ENCODE measurements at places on chromosomes 16 and 17.

DNA sequence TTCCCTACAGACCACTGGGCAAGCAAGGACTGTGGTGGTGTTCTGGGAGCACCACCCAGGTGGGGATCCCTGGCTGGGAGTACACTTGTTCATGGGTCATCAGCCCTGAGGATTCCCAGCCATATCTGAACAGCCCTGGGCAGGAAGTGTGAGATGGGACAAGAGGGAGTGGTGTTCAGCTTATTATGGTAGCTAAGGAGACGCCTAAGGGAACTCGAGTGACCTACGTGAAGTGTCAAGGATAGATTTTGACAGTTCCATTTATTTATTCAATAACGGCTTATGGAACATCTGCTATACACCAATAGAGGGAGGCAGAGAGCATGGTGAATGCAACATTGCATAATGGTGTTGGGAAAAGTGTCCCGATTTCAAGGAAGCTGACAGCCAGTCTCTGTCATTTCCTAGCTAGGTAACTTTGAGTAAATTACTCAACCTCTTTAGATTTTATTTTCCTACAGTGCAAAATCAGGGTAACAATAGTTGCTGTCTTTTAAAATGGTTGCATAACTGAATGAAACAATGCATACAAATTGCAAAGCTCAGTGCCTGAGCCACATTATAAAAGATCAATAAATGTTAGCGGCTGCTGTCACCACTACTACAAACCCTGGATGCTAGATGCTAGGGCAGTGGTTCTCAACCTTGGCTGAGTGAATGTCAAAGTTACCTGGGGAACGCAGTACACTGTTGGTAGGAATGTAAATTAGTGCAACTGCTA lies 534.1 kb downstream of the GRIN2A start:
- no peak for ATAC-seq

- ATAC-seq, result no peak
Measured at GRCh38 chr17:63317166-63317840, 128.8 kb downstream of the CYB561 start.

GRCh38 chr17:57002904-57003303 lies 25.0 kb downstream of the SCPEP1 start:
- ATAC-seq, result no peak

DNA sequence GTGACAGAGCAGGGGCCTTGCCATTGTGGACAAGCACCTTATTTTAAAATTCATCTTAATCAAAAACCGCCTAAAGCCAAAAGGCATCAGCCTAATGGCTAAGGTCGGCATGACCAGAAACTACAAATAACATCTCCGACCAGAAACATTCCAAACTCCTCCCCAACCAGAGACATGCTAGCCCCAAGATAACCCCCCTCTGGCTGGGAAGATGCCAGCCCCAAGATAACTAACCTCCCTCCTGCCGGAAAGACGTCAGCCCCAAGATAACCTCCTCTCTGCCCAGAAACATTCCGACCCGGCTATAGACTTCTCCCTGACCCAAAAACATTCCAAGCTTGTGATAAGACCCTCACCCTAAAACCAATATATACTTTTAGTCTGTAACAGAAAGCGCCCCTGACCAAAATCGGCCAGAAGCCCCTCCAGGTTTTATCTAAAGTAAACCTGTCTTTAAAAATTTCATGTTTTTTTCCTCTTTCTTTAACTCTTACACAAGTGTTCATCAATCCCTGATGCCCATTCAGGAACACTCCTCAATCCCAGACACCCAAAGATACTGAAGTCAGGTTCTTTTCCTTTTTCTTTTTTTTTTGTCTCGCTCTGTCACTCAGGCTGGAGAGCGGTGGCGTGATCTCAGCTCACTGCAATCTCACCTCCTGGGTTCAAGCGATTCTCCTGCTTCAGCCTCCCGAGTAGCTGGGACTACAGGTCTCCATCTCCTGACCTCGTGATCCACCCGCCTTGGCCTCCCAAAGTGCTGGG lies 32.7 kb downstream of the TLE7 start:
- no peak for ATAC-seq

DNA sequence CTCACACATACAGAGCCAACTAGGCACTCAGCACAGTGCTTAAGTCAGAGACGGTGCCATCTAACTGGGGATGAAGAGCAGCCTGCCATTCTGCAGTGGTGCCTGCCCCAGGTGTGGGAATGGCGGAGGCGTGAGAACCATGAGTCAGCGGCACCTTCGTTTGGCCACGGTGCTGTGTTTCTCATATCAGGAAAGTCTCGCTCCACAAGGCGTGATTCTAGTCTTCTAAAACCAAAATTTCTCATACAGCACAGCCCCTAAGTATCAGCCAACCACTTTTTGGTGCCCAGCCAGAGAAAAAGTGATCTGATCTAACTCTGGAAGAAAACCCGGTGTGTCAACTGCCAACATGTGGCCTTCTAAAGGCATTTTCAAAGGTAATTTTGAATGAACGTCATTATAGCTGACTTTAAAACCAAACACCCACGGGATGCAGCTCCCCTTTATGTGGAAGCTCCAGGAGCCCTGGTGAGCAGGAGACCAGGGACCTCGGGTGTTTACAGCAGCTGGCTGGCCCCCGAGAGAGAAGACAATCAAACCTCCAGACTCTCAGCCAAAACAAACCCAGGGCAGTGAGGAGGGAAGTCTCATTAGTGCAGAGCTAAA lies 54.6 kb downstream of the ABCC12 start:
- peak; percentile 79 for ATAC-seq

DNA sequence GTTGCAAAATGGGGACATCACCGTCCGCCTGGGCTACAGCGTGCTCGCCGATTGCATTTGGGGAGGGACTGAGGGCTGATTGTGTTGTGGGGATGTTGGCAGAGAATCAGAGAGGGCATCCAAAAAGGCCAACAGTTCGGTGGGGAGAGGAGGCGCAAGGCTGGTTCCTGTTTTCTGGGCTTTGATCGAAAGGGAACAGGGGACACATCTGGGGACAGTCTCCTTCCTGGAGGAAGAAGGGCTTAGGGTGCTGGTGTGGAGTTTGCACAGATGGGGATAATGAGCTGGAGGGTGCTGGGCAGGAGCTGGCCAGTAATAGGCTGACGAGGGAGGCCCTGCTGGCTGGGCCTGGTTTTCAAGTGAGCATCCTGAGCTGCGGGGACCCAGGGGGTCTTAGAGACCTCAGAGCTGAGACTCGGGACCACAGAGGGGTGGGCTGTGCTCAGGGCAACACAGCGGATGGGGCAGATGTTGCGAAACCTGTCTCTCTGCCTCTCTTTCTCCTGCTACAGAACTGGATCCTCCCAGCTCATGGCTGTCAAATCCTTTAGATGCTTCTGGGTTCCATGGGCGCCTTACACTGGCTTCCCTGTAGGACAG lies 288.7 kb downstream of the SEC14L1 start:
- no peak for ATAC-seq

GRCh38 chr16:50280932-50281331 lies 14.6 kb downstream of the ADCY7 start:
- no peak for ATAC-seq

DNA sequence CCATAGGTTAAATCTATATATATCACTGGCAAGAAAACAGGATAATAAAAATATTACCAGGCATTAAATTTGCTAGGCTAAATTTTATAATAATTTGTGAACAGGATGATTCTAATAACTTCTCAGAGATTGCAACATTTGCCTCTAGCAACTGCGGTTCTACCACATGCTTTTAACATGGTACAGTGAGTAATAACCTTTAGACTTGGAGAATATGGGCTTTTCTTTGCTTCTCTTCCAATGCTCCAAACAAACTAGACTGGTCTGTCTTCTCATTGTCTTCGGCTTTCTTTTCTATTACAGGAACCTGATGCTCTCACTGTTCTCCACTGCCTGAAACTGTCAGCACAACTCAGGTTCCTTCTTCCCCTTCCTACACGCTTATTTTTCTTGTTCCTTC lies 80.6 kb downstream of the CA4 start:
- peak; percentile 86 for ATAC-seq

DNA sequence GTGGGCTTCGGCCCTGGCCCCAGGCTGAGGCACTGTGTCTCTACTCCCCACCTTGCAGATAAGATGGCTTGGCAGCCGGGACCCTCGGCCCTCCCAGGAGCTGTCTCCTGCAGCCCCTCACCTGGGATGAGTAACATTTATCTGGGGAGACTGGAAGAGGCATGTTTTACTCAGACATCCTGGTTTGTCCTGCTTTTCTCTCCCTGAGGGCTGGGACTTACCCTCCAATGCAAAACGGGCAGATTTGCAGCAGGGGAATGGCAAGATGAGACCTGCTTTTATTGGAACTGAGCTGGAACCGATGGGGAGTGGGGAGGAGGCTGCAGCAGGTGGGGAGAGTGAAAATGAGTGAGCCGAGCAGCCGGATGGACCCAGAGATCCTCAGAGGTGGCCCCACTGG lies 27.3 kb upstream of the UBE2G1 start:
- ATAC-seq, result peak; percentile 75

GRCh38 chr16:50747207-50747956 lies 5.5 kb downstream of the CYLD start:
- ATAC-seq, result peak; percentile 65

- no peak for ATAC-seq
Measured at GRCh38 chr16:54356391-54356790, 69.8 kb upstream of the IRX3 start.

DNA sequence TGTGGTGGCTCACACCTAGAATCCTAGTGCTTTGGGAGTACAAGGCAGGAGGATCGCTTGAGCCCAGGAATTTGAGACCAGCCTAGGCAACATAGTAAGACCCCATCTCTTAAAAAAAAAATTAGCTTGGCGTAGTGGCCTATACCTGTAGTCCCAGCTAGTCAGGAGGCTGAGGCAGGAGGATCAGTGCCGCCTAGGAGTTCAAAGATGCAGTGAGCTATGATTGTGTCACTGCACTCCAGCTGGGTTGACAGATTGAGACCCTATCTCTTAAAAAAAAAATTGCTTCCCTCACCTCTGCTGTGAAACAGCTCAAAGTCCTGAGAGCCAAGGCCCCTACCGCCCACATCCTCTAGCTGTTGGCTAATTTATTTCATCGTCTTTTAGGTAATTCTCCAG lies 10.2 kb downstream of the NDE1 start:
- no peak for ATAC-seq

DNA sequence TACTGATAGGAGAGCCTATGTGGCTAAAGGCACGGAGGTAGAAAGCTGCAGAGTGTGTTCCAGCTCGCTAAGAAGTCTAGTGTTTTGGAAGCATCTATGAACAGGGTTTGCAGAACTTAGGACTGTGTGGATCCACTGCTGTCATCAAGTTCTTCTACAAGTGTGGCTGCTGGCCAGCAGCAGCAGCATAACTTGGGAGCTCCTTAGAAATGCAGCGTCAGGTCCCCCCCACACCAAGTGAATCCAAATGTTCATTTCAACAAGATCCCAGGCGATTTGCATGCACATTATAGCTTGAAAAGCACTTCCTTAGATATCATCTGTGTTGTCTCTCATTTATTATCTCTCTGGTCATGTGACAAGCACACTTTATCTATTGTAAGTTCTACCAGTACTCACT lies 131.9 kb upstream of the SHISA6 start:
- no peak for ATAC-seq

GRCh38 chr16:79097771-79098170 lies 502.8 kb downstream of the MAF start:
- ATAC-seq, result peak; percentile 75

DNA sequence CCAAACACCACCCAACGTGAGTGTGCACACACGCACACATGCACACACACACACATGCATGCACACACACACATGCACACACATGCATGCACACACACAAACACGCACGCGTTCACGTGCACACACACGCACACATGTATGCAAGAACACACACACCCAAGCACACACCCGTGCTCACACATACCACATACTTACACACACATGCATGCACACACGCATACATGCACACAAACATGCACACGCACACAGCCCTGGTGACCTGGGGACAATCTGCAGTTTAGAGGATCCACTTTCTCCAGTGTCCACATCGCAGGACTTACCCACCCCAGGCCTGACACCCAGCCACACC lies 6.2 kb downstream of the USH1G start:
- no peak for ATAC-seq

DNA sequence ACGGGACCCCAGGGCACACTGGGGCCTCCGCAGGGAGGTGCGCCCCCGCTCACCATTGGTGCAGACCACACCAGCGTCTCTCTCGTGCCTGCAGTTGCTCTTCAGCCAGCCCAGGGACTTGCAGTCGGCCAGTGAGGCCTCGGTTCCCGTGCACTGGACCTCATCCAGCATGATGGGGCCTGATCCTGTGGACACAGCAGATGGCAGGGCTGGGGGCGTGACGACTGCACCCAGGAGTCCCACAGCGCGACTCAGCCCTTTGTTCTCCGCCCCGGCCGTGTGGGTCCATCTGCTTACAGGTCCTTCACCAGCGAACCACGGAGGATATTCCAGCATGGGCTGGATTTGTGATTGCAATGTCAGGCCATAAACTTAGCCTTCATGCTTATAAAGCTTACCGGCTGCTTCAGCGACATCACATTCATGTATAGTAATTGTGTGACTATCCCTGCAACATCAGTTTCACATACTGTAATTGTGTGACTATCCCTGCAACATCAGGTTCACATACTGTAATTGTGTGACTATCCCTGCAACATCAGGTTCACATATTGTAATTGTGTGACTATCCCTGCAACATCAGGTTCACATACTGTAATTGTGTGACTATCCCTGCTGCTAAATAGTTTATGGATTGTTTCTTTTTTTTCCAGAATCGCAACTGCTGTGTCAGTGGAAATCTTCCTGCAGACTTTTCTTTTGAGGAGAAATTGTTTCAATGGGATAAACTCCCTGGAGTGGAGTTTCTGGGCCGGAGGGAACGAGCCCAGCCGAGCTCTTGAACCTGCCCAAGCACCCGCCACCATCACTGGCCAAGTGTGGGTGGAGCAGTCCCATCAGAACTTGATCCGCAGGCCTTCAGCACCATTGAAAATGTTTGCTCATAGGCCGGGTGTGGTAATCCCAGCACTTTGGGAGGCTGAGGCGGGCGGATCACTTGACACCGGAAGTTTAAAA lies 4.8 kb downstream of the LGALS3BP start:
- ATAC-seq, result peak; percentile 75

DNA sequence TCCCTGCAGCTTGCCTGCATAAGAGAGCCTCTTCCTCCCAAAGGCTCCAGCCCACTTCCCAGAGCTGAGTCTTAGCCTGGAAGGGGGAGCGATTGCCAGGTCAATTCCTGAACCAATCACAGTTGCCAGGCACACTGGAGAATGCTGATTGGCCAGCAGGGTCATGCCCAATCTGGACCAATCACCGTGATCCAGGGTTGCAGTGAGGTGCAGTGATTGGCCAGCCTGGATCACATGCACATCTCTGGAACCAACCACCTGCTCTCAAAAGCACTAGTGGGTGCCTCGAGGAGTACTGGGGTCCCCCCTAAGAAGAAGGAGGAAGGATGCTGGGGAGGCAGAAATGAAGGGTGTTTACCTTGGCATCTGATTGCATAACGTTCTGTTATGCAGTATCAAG lies 18.4 kb downstream of the NAGPA start:
- ATAC-seq, result no peak

- ATAC-seq, result no peak
Measured at GRCh38 chr17:45061606-45062205, 589 bp downstream of the NMT1 start.

DNA sequence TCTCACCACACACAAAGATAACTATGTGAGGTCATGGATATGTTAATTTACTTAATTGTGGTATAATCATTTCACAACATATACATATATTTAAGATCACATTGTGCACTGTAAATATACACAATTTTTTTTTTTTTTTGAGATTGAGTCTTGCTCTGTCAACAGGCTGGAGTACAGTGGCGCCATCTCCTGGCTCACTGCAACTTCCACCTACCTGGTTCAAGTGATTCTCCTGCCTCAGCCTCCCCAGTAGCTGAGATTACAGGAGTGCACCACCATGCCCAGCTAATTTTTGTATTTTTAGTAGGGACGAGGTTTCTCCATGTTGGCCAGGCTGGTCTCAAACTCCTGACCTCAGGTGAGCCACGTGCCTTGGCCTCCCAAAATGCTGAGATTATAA lies 11.5 kb upstream of the PRSS54 start:
- no peak for ATAC-seq

Measured in esophagus mucosa (tissue), 1 donor.